ENCODE measurements at places on chromosomes 4 and X.

GRCh38 chrX:124518885-124519284 is 172.5 kb downstream of the SH2D1A start:
- peak; percentile 51 for DNase-seq

- DNase-seq = no peak
Measured at GRCh38 chr4:147733716-147734344, 1.9 kb downstream of the ARHGAP10 start.

DNA sequence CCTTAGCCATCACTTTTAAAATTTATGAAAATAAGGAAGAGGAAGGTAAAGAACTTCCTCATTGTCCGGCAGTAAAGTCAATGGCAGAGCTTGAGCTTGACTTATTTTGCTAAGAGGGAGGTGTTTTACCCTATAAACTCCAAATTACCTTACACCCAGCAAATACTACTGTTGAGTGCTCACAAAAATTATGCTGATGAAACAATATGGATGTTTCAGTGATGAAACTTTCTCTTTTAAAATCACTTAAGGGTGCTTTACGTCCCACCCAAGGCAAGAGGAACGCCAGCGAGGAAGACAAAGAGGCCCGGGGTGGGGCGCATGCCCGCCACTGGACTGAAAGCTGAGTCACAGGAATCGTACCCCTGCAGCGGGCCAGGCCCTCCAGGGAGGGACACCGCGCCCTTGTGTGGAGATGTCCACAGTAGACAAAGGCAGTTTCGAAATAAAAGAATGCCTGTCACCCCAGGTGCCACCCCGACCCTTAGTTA is 560 bp upstream of the TMSB4X start:
- DNase-seq = peak; percentile 40

DNA sequence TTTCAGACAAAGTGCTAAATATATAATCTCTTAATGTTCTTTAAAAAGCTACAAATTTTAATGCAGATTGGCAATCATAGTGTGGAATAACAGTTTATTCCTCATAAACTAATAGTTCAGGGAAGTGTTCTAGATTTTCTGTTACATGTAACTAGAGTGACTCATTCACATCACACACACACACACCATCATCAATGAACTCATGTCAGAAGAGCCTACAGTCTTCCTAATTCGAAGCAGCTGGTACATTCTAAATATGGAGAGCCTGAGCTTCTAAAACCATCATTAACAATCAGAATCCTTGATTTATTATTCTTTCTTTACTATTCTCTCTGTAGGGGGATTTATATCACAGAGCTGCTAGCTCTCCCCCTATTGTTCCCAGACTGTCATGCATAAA is 49.6 kb downstream of the DKK2 start:
- DNase-seq = peak; percentile 59

DNA sequence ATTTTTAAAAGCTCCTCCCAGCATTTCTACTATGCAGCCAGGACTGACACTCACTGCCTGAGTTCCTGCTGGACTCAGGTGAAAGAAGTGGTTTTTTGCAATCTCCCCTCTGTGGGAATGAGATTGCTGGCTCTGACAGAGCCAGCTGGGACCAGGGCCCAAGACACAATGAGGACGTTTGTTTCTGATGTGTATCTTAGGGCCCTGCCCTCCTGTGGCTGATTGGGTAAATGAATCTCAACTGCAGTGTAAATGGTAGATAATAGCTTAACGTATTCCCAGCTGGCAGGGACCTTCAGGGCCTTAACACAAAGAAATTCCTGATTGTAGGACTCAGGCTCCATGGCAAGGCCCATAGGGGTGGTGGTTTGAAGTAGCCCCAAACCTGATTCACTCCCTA is 85.8 kb upstream of the PRPS1 start:
- no peak for DNase-seq

- no peak for DNase-seq
Measured at GRCh38 chrX:154417157-154417556, 5.8 kb downstream of the TAFAZZIN start.

- DNase-seq = no peak
Measured at GRCh38 chr4:152155070-152155469, 380.8 kb downstream of the FBXW7 start.

GRCh38 chrX:38999967-39000745 is 198.9 kb downstream of the MID1IP1 start:
- DNase-seq = no peak

GRCh38 chrX:101210630-101211029 is 9.0 kb upstream of the DRP2 start:
- DNase-seq = no peak

DNA sequence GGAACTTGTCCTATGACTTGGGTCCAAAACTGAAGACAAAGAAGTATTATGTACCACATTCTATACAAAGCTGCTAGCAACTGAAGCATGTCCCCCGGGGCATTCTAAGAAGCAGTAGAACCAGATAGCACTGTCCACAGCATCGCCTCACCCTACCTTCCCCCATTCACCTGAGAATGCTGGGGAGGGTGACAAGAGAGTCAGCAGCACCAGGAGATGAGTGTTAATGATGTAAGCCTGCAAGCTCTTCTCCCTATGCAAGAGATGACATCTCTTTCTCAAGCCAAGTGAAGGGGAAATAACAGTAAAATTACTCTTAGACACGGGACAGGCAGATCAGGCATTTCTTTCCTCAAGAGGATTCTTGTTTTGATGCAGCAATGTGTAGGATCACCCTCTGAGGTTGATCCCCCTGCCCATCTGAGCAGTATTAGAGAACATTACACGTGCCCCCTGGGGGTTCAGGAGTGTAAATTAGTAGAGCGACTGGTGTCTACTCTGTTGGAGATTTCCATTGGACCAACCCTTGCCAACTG is 13.9 kb upstream of the TLR1 start:
- no peak for DNase-seq

DNA sequence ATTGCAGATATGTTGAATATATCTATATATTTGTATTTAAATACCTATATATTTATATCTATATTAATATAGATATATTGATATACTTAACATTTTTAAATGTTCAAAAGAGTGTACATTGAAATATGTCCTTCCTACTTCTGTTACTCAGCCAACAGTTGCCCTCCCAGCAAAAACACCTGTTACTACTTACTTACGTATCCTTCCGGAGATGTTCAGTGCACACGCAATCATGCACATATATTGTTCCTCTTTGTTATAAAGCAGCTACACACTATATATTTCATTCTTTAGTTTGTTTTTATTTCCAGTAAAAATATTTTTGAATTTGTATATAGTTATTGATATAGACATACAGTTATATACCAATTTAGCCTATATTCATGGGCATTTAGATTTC is 142.3 kb downstream of the ARHGAP24 start:
- DNase-seq = no peak

DNA sequence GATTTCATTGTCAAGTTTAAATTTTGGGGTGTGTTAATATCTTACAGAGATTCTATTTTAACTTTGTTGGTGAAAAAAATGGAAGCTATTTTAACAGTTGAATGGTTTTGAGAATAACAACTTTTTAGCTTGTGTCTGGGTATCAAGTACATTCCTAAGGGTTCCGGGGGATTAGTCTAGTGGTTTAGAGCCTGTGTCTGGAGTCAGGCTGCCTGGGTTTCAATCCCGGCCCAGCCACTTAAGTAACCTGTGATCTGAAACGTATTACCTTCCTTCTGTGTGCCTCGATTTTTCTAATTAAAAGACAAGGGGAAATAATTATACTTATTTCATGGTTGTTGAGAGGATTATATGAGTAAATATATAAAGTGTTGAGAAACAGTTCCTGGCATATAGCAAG is 288.6 kb upstream of the NR3C2 start:
- no peak for DNase-seq

GRCh38 chr4:33592701-33593100 is 2651.6 kb downstream of the ARAP2 start:
- no peak for DNase-seq

- DNase-seq = no peak
Measured at GRCh38 chrX:7115557-7115956, 32.0 kb upstream of the STS start.

GRCh38 chrX:1661048-1661921 is 46.4 kb downstream of the ASMT start:
- no peak for DNase-seq

DNA sequence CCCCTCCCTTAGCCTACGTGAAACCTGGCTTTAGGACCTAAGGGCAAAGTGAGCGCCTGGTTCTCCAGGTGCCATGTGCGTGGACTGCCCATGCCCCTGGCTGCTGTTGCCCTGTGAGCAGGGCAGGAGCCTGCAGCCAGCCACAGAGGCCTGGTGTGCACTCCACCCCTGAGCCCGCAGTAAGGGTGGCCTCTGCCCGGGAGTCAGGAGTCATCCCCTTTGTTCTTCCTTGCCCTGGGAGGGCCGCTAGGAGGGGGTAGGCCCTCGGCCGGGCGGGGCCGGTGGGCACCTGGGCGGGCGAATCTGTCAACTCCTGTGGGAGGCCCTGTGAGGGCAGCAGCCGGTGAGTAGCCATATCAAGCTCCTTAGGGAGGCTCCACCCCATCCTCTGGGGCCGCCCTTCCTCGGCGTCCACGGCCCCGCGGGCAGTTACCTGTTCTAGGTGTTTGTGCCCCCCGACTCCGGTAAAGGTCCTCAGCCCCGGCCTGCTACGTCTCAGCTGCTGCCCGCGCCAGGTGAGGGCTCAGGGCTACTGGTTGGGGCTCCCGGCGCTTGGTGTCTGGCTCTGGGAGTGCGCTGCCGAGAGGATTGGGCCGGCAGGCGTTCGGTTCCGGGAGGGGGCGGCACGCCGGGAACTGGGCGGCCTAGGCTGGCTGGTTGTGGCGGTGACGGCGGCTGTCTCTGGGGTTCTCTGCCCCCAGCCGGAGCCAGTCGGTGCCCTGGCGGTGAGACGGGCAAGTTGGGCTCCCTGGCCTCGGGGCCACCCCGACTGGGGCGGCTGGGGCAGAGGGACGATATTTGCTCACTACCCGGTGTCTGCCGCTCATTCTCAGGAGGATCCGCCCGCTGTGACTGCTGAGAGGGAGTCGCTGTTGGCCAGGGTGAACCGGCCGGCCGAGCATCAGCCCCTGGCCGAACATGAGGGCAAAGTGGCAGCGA is 1060.2 kb downstream of the TECRL start:
- no peak for DNase-seq

DNA sequence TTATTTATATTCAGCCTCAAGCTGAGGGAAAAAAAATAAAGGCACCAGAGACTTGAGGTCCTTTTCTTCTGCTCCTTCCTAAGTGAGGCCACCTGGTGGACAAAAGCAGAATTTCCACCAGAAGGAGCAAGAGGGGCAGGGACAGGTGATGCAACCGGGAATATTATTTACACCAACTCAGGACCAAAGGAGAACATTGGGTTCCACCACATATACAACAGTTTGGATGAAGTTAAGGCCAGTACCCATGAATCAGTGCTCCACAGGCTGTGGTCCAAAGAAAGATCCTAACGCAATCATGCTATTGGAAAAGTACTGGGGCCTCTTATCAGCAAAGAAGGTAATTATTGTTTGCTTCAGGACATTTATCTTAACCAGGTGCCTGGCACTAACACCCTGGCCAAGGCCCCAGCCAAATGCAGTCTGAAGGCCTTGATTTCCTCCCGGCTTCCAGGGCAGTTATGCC is 57.4 kb downstream of the TSC22D3 start:
- peak; percentile 63 for DNase-seq

DNA sequence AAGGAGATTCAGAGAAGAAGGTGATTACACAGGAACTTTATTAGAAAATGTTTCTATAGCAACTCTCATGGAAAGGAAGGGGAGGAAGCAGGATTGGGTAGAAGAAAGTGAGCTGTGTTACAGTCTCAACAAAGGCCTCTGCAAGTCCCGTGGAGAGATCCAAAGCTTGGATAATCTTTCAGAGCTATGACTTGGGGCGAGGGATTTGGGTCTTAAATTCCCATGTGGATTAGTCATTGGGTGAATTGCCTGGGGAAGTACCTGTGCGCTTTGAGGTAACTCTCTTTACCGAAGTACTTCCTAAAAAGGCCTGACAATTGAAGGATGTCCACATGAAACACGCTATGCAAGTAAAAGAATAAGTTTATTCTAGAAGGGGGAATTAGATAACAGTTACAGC is 133.8 kb upstream of the ANKRD50 start:
- no peak for DNase-seq

- DNase-seq = no peak
Measured at GRCh38 chr4:8739820-8740665, 131.6 kb downstream of the HMX1 start.

GRCh38 chrX:1593286-1594271 is 2.2 kb downstream of the AKAP17A start:
- no peak for DNase-seq

GRCh38 chr4:121479808-121480207 is 99.0 kb upstream of the QRFPR start:
- no peak for DNase-seq

GRCh38 chr4:121192013-121192412 is 27.9 kb upstream of the TNIP3 start:
- no peak for DNase-seq

DNA sequence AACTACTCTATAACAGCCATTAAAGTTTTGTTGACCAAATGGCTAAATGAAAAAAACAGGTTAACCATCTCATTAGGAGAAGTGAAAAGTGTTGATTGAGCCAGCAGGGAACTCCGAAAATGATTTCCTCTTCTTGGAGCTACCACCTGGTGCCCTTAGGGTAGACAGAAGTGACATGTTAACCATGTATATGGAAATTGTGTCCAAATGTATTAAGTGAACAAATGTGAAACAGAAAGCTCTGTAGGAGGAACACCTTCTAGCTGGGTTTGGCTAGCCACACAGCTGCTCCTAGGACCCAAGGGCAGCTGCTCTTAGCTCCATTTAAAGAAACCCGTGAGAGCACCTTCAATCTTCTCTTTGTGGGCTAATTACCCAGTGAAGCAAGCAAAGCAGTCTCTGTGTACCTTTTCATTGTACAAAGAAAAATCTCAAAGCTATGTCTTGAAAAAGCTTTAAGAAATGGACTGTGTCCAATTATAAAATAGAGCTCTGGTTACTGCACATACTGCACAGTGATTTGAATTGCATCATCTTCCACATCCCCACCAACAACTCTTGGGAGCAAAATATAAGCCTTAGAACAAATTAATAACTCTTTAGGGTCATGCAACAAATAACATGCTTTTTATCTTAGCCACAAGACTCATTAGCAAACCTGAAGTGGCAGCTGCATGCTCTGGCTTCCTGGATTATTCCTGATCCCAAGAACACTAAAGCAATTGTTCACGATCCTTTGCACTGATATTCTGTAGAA is 59.2 kb upstream of the PARM1 start:
- DNase-seq = no peak

- no peak for DNase-seq
Measured at GRCh38 chr4:18777190-18777930, 755.8 kb upstream of the LCORL start.

DNA sequence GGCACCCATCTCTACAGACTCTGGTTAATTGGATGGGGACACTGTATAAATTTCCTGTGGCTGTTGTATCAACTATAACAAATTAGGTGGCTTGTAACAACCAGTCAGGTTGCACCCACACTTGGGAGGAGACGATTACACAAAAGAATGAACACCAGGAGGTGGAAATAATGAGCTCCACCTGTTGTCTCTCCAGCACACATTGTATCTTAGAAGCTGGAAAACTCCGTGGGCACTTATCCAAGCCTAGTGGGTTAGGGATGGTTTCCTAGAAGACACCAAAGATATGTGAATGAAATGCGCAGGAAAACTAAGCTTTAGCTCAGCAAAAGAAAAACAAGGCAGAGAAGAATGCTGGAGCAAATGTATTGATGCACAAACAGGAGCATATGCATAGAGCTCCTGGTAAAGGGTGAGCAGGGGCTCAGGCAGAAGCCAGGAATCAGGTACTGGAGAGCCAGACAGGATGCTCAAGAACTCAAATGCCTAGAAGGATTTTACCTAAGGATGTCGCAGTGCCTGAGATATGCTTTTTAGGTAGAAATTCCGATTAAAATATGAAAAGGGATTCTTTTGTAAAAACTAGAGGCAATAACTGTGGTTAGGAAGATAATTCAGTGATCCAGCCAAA is 111.7 kb downstream of the GALNTL6 start:
- DNase-seq = no peak

All from skeletal muscle cell (primary cell).